Fibroblast of the conjunctiva (primary cell): ENCODE measurements at places on chromosomes 5 and 9.

DNA sequence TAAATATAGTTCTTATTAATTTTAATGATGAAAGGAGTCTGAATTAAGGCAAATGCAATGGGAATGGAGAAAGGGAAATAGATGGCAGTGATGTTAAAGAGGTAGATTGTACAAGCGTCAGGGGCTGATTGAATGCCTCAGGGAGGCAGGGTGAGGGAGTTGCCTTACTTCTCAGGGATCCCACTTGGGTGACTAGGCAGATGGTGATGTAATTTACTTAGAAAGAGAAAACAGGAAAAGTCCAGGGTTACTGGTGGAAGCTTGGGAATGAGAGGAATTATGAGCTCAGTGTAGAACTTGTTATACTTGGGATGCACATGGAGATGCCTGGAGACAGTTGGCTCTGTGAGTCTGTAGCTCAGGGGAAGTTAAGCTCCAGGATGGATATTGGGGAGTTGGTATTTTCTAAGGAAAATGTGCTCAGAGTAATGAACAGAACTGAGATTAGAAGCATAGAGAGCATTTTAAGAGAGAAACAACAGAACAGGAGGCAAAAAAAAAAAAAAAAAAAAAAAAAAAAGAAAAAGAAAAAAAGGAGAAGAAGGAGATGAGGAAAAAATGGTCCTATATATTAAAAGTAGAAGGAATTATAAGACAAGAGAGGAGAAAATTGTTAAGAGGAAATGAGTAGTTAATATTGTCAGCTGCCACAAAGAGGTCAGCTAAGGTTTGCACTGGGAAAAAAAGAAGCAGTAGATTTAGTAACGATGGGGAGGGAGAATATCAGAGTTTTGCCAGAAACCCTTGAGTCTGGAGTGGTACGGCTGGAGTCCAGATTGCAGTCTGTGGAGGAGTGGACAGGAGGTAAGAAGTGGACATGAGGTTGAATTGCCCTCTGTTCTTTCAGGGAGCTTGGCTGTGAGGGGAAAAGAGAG lies 88.0 kb upstream of the ELL2 start:
- DNase-seq: no peak

GRCh38 chr5:102031711-102032110 lies 264.4 kb downstream of the SLCO4C1 start:
- DNase-seq: no peak

DNA sequence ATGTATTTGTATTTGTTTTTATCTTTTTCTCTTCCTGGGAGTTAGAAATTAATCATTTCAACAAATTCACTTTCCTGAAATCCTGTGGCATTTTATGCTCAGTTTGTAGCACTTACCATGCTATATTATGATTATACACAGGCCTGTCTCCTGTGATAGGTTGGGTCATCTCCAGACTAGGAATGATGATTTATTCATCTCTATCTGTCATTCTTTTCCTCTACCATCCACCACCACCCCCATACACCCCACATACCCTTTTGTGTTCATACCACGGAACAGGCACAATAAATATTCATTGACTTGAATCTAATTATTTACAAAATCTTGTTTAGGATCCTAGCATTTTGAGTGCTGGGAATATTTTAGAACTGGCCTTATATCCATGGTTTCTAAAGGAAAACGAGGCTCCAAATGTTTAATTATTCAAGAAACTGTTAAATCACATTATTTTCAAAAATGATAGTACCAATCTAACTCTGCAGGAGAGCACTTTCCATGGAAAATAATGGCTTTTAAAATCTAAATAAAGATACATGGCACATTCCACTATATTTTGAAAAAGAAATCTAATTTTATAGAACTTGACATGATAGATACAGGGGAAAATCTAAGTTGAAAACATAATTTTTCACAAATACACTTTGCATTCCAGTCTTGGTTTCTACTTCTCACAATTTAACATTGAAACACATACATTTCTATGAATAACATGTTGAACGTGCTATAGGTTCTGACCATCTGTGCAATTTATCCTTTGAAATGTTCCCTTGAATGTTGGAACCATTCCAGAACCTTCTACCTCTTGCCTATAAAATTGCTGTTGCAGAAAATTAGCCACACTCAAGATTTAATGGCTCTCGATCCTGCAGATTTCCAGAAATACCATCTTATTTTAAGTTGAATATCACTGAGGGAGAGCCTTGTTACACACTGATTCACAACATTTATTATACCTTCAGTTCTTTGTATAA lies 89.3 kb downstream of the STARD4 start:
- no peak for DNase-seq

DNA sequence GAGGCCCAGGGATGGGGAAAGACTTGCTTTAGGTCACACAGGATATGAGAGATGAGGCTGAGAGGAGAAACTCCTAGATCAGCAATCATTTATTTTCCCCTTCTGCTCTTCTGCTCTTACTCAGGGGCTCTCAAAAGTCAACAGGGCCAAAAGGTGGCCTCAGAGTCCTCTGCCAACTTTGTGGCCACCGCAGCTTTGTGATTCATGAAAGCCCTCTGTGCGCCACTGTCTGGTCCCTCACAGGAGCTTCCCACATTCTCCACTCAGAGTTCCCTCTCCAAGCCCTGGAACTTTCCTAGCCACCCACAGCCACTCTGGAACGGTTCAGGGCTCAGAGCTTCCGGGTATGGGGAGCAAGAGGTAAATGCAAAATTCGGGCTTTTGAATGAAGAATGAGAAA lies 82.4 kb downstream of the COL27A1 start:
- DNase-seq: no peak

DNA sequence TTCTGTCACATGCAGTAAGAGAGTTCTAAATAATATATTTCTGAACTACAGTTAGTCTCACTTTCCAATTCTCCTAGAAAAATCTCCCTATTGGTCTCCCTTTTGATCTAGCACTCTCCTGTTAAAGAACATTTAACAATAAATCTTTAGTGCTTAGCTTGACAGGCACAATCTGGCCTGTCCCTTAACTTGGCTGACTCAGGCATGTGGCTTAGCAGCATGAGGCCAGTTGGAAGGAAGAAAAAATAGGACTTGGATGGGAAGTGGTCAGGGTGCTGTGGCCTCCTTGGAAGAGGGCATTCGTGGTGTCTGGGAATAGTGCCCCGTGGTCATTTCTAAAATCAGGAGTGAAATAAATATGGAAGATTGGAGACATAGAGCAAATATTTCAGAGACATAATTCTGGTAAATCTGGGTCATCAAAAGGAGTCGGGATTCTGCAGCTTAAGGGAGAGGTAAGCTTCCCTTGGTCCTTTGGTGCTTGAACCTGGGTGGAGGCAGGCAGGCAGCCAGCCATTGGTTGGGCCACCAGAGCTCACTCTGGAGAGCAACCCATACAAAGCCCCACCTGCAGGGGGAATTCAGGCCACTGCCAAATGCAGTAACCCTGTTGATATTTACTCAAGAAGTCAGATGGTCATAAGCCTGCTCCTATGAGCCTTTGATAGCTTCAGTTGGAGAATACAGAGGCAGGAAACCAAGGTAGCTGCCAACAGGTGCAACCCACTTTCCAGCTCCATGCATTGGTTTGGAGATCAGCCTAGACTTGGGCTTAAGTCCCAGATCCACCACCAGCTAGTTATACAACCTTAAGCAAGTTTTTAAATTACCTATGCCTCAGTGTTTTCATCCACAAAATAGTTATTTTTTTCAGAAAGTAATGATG lies 28.8 kb upstream of the TLE4 start:
- no peak for DNase-seq

- DNase-seq: no peak
Measured at GRCh38 chr5:87182649-87183048, 85.0 kb upstream of the RASA1 start.

- DNase-seq: no peak
Measured at GRCh38 chr5:150243590-150243989, 46.0 kb downstream of the CAMK2A start.

DNA sequence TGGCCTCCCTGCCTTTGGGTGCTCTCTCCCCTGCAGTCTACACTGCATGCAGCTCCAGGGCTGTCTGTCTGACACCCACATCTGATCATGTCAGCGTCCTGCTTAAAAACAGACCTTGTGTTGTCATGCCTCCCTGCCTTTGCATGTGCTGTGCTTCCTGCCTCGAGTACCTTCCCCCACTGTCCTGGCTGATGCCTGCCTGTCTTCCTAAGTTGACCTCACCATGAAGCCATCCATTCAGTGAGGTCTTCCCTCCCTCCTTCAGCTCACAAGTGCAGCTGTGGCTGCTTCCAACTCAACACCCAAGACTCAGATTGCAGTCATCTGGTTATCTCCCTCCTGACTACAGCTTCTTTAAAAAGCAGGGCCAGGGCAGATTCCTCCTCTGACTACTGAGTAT lies 5.5 kb downstream of the ANGPTL2 start:
- DNase-seq: no peak

- no peak for DNase-seq
Measured at GRCh38 chr5:168974082-168974481, 326.9 kb downstream of the SLIT3 start.

- no peak for DNase-seq
Measured at GRCh38 chr5:65823845-65824445, 101.9 kb downstream of the NLN start.

- peak; percentile 1 for DNase-seq
Measured at GRCh38 chr5:27124590-27124989, 86.2 kb upstream of the CDH9 start.

DNA sequence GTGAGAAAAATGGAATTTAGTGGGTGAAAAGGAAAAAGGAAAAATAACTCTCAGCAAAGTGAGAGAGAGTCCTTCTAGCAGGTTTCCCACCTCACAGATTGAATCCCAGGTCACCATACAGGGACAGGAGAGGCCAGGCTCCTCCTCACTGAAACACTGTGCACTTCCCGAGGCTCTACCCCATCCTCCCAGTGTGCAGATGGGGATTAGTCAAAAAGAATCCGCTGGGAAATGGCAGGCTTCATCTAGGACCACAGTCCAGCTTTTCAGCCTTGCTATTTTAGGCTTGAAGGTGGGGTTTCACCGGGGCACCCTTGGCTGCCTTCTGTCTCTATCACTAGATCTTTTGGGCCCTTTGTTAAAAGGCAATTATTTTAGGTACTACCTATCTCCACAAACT lies 47.8 kb downstream of the YIPF5 start:
- no peak for DNase-seq

GRCh38 chr5:179699616-179700237 lies 960 bp downstream of the CANX start:
- DNase-seq: no peak

DNA sequence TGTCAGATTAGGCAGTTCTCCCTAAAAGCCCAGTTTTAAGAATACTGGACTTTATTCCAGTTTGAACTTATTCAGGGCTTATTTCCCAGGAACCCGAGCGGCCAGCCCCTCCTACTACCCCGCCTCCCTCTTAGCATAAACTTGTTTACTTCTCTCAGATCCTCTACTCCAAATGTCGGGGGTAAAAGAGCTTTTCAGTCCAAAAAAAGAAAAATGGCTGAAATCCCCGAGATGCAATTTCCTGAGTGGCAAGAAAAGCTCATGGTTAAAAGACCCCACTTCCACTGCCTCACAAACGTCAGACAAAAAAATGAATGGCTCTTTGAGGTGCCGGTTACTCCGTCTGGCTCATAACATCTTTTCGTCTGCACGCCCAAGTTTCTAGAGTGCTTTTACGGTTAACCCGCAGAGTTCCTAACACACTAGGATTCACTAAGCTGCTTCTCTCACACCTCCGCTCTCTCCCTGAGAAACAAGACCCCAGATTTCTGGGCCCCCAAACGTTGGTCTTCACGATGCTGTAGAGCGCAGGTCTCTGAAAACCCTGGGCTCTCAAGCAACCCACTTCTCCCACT lies 402 bp downstream of the BRD8 start:
- peak; percentile 14 for DNase-seq

DNA sequence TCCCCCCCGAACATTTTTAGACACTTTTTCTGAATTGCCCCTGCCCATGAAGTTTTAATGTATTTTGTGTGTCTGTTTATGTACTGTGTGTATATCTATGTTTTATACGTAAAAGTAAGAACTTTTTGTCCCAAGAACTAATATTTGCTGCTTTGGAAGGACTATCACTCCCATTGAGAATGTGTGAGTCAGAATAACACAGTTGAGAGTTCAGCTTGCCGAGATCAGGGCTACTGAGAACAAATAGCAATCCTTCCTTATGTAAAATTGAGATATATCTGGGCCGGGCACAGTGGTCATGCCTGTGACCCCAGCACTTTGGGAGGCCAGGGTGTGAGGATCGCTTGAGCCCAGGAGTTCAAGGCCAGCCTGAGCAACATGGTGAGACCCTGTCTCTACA lies 11.3 kb downstream of the GTF3C4 start:
- no peak for DNase-seq

DNA sequence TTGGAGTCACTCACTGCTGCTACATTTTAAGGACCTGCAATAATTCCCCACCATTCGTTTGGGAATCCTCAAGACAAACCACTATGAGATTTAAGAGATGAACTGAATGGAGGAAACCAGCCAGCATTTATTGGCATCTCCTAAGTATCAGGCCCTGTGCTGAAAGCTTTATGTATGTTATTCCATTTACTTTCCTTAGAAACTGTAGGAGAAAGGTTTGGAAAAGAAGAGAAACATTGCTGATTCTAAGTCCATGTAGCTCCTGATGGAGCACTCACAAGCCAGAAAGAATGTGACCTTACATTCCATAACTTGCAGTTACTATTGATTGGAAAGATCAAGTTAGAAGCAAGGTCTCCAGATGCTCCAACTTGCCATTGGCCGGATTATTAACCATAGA lies 267.4 kb downstream of the GAS1 start:
- no peak for DNase-seq

DNA sequence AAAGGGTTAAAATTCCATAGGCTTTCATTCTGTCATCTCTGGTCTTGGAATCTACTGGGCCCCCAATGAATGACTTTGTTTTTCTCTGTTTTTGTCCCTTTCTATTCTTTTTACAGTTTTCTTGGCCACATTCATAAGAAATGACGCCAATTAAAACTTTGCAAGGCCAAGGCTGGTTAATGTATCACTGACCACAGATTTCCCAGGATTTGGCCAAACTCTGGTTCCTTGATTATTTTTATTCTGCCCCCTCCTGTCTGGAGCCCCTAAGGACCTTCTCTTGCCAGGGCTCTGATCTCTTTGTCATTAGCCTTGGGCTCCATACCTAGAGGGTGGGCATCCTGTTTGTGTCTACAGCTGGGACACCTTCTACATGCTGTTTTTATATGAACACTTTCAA lies 388.9 kb upstream of the PAPPA start:
- no peak for DNase-seq

DNA sequence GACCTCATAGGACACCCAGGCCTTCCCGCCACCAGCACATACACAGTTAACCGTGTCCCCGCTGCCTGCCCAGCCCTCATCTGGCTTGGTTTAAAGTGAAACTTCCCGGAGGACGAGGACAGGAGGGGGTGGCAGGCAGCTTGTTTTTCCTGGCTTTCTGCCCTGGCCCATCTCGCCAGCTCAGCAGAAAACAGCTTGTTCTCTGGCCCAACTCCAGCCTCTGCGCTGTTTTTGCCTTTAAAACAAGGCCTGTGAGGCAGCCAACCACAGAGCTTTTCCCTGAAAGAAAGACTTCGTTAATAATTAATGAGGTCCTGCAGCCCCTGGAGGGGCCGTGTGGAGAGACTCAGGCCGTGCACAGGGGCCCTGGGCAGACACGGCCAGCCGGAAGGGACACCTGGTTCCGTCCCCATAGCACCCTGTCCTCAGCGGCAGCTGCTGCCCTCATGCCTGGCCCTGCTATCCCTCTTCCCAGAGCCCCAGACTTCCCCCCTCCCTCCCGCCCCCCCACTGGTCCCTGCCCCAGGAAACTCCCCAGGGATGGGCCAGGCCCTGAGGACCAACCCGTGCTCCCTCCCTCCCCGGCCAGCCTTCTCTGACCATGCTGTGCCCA lies 108.7 kb downstream of the RXRA start:
- peak; percentile 97 for DNase-seq
